ENCODE measurements at places on chromosomes 6 and 20.

DNA sequence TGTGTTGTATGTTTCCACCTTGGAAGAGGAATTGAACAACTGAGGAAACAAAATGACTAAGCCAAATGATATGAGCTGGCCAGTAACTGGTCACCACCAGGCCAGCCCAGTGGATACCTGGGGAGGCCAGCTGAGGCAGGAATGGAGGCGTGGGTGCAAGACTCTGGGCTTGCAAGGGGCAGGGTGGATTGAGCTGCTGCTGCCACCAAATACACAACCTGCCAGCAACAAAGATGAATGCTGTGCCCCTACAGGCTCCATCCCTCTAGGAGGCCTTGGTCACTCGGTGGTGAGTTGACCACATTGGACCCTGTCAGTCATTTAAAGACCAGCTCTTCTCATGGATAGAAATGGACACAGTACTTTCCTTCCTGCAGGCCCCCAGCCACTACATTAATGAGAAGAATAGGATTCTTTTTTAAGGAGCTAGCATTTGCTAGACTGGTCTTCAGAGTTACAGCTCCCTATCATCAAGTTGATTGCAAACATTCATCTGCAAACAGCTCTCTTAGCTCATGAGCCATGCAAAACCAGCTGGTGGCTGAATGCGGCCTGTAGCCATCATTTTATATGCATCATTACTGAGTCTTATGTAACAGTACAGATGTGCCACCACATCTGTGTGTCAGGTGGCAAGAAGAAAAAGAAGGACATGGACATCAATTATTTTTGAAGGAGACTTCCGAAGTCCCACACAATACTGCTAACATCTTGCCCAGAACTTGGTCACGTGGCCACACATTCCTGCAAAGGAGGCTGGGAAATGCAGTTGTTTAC, 26.3 kb upstream of the SLC22A3 start:
- no peak for DNase-seq

GRCh38 chr20:22312744-22313346, 271.5 kb downstream of the FOXA2 start:
- DNase-seq = no peak

GRCh38 chr6:125511809-125512396, 210.1 kb upstream of the HDDC2 start:
- no peak for DNase-seq

DNA sequence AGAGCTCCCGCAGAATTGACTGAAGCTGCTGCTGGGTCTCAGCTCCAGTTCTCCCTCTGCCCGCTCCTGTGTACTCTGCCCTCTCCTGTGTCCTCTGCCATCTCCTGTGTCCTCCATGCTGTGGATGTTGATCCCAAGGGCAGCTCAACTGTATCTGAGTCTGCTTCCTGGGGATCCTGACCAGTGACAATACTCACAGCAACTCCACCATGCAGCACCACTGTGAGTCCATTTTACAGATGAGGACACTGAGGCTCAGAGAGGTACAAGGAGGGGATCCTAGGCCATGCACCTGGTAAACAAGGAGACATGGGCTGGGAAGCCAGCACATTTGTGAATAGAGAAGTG, 8.6 kb downstream of the TP53RK start:
- no peak for DNase-seq

- no peak for DNase-seq
Measured at GRCh38 chr20:23519556-23519955, 28.6 kb downstream of the CST8 start.

GRCh38 chr6:70037445-70037844, 171.1 kb downstream of the COL19A1 start:
- no peak for DNase-seq

DNA sequence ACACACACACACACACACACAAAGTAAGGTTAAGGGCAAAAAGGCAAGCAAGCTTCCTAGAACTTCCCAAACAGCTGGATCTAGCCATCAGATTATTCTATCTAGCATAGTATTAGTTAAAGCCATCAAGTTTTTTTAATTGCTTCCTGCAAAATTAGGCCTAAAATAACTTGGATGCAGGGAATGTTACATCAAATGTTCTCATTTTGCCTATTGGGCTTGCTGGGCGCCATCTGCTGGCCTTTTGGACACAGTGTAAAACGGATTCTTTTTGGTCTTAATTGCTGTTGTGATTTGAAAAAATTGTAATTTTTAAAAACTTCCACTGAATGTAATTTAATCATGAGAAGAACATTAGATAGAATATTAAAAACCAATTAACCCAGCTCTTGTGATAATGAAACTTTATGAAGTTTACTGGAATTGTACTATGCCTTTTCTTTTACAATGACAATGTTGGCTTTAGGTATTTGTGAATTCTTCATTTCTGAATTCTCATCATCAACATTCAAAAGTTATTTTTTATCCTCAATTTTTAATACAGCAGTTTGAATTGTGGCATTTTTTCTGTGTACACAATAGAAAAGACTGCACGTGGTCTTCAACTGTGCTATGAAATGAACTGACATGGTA, 6.8 kb downstream of the MKKS start:
- DNase-seq = no peak

DNA sequence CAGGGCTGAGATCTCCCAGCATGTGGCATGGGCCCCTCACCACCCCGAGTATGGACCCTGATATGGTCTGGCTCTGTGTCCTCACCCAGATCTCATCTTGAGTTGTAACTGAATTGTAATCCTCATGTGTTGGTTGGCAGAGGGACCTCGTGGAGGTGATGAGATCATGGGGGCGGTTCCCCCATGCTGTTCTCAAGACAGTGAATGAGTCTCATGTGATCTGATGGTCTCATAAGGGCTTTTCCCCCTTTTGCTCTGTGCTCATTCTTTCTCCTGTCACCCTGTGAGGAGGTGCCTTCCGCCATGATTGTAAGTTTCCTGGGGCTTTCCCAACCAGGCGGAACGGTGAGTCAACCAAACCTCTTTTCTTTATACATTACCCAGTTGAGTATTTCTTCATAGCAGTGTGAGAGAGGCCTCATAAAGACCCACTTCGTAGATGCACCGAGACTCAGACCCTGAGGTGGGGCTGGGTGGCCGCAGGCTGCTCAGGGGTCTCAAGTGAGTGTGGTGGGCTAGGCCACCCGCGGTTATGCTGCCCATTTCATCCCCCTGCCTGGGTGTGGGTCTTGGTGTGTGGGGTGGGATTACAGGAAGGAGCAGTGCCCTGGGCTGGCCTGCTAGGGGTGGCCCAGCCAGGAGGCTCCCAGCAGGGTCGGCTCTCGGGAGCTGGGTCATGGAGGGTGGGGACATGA, 26.2 kb upstream of the GATA5 start:
- DNase-seq = no peak

DNA sequence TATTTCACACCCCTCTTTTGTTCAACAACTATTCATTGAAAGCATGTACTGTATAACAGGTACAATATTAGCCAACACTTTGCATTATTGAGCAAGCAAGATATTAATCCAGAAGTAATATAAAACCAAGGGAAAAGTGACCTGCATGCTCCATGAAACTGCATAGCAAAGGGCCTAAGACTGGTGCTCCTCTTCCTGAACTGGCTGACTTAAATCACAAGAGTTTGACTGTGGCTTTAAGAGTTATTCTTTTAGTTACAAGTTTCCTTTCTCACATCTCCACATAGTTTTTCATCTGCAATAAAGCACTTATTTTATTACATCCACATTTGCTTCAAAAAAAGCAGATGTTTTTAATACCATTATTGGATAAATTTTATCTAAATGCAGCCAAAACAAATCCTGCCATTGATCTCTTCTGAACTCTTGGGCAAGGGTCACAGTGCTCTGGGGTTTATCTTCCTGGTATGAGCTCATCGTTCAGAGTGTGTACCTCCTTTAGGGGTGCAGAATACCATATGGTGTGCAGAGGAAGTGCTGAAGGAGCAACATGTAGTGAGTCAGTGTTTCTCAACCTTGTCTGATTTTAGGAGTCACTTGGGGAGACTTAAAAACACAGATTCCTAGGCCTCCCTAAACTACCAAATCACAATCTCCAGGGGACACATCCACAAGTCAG, 1225.9 kb upstream of the MAP3K7 start:
- DNase-seq = no peak

GRCh38 chr6:82915666-82916065, 150.0 kb downstream of the UBE3D start:
- no peak for DNase-seq

DNA sequence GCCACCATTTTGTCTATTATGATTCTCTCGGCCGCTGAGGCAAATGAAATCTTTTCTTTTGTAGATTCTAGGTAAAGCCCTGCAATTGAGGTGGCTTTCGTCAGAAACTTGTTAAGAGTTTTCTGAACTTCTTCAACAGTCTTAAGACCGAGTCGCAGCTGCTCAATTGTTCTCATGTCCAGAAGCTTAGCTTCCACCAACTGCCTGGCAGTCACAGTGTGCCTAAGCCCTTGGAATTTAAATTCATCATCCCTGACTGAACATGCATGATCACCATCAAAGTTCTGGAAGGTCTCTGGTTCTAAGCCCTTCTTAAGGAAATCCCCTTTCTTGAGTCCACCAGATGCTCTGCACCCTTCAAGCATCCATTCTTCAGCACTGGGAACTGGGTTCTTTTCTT, 25.7 kb downstream of the DST start:
- no peak for DNase-seq

DNA sequence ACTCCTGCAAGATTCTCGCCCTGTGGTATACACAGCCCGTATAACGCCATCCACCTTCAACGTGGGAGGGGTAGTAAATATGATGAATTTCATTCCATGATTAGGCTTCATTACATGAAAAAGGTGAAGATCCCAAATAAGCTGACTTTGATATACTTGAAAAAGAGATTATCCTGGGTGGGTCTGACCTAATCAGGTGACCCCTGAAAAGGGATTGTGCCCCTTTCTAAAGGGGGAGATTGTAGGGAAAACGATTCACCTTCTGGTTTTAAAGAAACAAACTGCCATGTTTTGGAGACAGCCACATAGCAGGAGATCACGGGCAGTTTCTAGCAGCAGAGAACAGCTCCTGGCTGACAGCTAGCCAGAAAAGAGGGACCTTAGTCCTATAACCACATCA, 155.1 kb upstream of the SMLR1 start:
- no peak for DNase-seq

GRCh38 chr6:134187751-134188150, 130.2 kb downstream of the SGK1 start:
- no peak for DNase-seq

DNA sequence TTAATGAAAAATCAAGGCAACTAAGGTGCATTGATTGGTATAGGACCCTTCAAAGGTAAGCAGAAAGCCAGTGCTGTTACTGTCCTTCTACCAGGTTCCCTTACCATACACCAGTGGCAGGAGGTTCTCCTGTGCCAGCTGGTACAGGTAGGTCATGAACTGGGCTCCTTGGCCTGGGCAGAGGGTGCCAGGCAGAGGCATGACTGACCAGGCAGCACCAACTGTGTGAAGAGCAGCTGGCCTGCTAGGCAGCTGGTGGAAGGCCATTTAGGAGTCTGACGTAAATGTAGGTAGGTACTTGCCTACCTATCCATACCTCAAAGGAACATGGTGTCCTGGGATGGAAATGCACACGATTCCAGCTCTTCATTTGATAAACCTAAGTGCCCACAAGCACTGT, 23.3 kb downstream of the PCNA start:
- no peak for DNase-seq

DNA sequence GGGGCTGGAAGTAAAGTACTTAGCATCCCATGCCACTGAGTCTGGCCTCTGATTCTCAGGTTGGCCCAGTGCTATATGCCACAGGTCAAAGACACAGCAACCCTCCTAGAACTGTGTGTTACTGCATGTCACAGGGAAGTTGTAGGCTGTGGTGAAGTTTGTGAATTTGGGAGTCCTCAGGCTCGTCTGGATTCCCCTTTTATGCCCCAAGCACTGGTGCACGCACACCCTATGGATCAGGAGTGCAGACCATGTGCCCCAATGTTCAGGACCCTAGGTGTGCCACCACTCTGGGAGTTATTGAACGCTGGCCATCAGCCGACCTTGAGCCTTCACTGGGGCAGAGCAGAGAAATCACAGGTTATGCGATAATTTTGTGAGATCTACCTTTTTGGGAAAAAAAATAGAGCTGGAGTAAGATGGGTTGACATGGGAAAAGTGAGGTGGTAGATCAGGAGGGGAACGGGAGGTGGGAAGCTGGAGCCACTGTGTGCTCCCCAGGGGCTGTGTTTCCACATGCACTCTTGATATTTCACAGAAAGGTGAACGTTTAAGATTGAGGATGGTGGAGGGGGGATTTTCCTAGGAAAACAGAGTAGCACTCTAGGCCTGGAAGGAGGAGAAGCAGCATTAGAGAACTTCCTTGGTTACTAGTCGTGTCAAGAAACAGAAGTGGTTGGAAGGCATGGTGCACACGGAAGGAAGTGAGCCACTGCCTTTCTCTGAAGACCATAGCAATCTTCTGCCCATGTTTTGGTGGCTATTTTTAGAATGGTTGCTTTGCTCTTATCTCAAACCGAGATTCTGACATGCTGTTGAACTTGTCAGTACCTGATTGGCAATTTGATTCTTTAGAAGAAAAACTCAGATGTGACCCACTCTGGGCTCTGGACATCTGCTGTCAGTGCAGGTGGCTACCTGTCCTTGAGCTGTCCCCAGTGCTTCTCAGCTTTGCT, 44.1 kb downstream of the DUSP22 start:
- no peak for DNase-seq

DNA sequence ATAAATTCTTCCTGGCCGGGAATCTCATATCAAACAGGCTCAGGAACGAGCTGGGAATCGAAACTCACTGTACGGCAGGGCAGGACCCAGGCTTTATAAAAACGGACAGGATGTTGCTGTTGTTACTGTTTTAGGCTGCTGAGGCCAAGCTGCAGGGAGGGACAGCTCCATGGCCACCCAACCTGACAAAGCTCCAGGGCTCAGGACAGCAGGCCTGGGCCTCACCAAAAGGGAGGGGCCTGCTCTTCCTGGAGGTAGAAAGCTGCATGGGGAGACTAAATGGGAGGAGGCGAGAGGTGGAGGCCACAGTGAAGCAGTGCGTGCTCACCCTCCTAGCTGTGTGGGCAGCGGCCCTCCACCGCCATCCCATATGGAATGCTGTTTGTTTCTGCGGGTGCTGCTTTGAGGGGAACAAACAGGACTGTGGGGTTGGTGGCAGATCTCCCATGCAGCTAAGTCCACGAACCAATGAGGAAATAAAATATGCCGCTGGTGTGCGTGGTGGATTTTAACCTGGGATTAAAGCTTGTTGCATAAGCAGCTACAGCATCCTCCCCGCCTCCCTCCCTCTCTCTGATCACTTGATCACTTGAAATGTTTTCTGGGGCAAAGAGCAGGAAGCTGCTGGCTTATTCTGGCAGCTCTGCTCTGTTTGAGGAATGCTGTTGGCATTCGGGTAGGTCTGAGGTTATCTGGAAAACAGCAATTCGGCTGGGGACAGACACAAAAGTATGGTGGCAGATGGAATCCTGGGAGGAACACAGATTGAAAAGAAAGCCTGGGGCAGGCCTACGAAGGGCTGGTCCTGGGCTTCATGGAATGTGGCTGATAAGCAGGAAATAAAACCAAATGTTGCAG, 2.4 kb upstream of the ZMYND8 start:
- peak; percentile 83 for DNase-seq

GRCh38 chr6:151761851-151762250, 45.6 kb upstream of the ESR1 start:
- DNase-seq = no peak

DNA sequence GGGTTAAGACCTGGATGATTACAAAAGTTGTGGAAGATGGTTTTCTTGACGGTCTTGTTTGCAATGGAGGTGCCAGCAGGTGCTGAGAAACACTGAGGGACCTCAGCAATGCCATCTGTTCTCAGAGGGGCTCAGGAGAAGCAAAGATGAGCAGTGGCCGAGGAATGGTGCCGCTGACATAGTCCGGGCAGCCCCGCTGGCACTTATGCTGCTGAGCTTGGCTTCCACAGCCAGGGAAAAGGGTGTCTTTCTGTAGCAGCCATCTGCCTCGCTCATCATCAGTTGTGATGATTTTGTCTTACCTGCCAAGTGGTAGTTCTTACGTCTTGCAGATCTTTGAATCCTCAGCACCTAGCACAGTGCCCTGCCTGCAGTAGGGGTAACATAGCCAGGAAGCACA, 55.7 kb downstream of the PPP1R14C start:
- DNase-seq = no peak
